K562 (cell line): ENCODE measurements at places on chromosomes 2 and 18. TPM values are rescaled to one million over a fixed set of nuclear protein-coding genes. Genes with fewer than 3 reads are reported as not detected.
A peak's percentile ranks its signal among the peaks of the same experiment; 100 is the strongest.

GRCh38 chr2:127023504-127023903 lies 83.5 kb downstream of the BIN1 start:
- DNase-seq: no peak

DNA sequence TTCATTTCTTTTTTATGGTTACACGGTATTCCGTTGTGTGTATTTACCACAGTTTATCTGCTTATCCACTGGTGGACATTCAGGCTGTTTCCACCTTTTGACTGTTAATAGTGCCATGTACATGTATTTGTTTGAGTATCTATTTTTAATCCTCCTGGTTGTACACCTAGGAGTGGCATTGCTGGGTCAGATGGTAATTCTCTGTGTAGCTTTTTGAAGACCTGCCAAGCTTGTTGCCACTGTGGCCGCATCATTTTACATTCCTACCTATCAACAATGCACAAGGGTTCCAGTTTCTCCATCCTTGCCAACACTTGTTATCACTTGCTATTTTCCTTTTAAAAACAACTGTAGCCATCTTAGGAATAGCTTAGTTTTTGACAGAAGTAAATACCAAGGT lies 13.3 kb downstream of the MPHOSPH10 start:
- DNase-seq: no peak

DNA sequence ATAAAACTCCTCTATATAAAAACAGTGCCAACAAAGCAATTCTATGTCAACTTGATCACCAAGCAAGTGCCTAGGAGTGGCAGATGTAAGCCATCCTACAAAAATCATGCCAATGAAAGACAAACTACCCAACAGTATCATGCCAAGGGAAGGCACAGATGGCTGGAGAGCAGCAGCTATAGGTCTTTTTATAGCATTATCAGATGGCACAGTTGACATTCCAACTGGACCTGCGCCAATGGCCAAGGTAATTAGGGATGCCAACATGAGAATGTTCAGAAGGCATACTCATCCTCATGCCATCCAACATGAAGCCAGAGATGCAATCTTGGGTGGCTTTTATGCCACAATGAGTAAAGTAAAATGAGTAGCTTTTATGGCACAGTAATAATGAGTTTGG lies 237.3 kb downstream of the OTX1 start:
- DNase-seq: no peak

- no peak for DNase-seq
Observed at GRCh38 chr2:232275670-232276069, 102.9 kb upstream of the ALPP start.

DNA sequence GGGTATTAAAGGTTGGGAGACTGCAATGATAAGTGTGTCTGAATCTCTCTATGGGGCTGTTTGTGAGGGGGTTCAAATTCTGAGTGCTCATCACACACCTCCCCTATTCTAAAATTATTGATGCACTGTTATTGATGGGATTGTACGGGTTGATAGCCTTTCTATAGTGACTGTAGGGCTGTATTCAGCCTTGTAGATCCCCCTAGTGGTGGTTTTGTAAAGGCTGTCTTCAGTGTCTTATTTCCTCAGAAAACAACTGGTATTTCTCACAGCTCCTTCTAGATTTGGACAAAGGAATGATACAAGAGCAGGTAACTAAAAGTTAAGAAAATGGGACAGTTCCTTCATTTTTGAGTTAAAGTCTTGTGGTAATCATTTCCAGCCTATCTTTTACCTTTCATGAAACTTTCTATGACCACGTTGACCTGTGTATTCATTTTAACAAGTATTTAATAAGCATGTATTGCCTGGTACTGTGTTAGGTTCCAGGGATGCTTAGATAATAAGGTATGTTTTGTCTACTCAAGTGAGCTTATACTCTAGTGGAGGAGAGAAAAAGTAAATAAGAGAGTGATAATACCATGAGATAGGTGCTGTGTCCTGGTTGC lies 21.2 kb downstream of the SMAD4 start:
- no peak for DNase-seq

DNA sequence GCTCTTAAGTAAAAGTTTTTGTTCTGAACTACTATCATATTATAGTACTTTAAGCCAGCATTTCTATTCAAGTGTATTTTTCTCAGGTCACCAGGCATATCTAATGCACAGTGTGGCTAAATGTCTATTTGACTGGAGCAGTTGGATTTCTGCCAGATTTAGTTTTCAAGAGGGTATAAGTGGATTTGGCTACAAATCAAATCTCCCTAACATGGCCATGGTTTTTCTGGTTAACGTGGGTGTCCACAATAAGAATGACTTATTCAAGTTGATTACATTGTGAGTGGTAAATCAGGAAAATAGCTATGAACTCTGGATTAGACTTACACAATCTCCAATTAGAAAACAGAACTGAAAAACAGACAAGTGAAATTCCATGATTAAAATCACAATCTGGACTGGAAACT lies 5.7 kb upstream of the CHN1 start:
- DNase-seq: no peak

DNA sequence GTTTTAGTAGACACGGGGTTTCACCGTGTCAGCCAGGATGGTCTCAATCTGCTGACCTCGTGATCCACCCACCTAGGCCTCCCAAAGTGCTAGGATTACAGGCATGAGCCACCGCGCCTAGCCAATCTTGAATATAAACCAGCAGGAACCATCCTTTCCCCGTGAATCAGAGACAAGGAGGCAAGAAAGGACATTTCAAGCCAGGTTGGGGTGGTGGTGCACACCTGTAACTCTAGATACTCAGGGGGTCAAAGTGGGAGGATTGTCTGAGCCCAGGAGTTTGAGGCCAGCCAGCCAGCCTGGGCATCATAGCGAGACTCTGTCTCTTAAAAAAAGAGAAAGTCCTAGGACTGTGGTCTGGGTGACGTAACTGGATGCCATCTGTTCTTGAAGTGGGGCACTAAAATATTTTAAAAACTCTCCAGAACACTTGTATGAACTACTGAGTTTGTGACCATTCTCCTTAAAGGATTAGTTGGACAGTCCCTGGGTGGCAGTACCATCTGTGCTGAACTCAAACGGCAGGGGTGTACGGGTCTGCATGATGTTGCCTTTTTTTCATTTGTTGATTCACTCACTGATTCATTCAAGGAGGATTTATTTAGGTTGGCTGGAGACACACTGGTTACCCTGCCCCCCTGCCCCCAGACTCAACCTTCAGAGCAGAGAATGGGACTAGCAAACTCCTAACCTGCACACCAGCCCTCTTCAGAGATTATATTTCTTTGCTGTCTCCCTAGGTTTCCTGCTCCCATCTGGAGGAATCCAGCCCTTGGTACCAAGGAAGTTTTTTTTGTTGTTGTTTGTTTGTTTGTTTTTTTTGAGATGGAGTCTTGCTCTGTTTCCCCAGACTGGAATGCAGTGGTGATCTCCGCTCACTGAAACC lies 2.9 kb upstream of the TLX2 start:
- DNase-seq: no peak

GRCh38 chr2:225937625-225938187 lies 538.2 kb downstream of the NYAP2 start:
- DNase-seq: no peak

GRCh38 chr18:78659748-78660147 lies 319.9 kb upstream of the SALL3 start:
- peak; percentile 7 for DNase-seq

- DNase-seq: no peak
Observed at GRCh38 chr2:130371723-130372054, 15.8 kb downstream of the PTPN18 start.

FEV gene
- total RNA-seq: 1.6 and 2.4 TPM in 2 replicates

CPO gene
- total RNA-seq: not detected in 2 replicates

SULT6B1 gene
- total RNA-seq: not detected in 2 replicates
